ENCODE measurements at places on chromosomes 4 and X.

DNA sequence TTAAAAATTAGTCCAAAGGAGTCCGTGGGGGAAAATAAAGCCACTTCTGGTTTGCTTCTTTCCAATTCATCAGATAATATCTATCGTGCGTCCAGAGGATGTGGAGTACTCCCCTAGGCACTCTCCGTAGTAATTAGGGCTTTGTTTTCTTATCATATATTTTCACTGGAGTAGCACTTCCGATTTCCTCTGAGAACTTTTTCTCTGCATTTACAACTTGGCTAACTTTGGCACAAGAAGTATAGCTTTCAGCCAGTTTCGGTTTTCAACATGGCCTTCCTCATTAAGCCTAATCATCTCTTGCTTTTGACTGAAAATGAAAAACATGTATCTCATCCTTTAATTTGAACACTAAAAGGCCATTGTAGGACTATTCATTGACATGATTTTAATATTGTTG, 80.5 kb downstream of the CASP3 start:
- ATAC-seq, result no peak

GRCh38 chr4:162116095-162116779, 47.6 kb downstream of the FSTL5 start:
- no peak for ATAC-seq

DNA sequence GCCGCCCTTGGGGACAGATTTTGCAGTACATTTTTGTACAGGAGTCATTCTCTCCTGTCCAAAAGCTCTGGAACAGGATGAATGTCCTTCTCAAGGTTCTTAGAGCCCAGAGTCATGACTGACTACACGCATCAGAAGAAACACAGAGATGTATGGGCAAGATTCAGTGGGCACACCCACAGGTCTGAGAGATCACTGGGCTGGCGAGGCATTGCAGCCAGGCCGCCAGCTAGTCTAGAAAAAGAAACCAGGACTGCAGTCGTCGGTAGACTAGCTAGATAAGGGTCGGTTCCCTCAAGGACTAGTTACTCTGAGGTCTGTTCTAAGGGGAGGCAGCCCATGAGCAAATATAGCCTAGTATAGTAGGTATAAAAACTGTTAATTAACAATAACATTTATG, 19.8 kb downstream of the GBA3 start:
- no peak for ATAC-seq

DNA sequence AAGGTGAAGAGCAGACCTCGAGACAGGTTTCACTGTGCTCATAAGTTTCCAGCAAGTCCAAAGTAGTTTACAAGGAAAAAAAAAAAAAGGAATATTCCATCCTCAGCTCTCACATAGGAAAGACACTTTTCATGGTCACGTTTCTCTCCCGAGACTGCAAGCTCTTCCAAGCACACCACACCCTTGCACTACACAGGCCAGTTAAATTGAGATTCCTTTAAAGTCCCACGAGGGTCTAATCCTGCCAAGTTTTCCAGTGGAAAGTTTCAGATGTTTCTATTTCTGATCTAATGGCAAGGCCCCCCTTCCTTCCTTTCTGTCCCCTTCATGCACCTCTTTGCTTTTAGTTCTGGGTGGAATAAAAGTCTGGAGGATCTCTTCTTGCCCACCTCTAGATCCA, 67.9 kb upstream of the PCDH19 start:
- no peak for ATAC-seq

- ATAC-seq, result no peak
Observed at GRCh38 chr4:153887217-153887616, 98.3 kb upstream of the SFRP2 start.

GRCh38 chr4:14842964-14843630, 159.2 kb upstream of the CPEB2 start:
- peak; percentile 83 for ATAC-seq

GRCh38 chr4:96193061-96193460, 353.2 kb downstream of the PDHA2 start:
- no peak for ATAC-seq

- ATAC-seq, result no peak
Observed at GRCh38 chrX:37752936-37753335, 26.9 kb upstream of the CYBB start.

- no peak for ATAC-seq
Observed at GRCh38 chr4:164731827-164732474, 22.0 kb upstream of the SMIM31 start.

DNA sequence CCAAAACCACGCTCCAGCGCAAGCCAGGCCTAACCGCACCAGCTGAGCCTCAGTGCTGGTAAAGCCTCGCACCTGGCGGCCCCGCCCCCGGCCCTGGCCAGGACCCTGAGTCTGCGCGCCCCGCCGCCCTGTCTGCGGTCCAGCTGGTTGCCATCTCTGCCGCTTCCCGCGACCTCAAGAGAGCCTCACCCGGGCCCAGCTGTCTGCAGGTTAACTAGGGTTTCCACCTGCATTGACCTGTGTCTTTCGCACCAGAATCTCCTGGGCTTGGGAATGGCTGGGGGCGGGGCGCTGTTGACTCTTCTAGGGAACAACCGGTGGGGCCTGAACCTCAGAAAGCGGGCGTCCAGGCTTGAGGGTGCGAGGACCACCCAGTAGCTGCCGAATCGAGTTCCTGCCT, 207.7 kb upstream of the PRPS2 start:
- no peak for ATAC-seq

GRCh38 chr4:160319221-160319867, 1216.5 kb downstream of the RAPGEF2 start:
- ATAC-seq, result no peak

- no peak for ATAC-seq
Observed at GRCh38 chr4:3461515-3462291, 1.4 kb upstream of the DOK7 start.

GRCh38 chrX:133670383-133670782, 255.1 kb upstream of the GPC4 start:
- no peak for ATAC-seq

- no peak for ATAC-seq
Observed at GRCh38 chr4:108906006-108906405, 143.2 kb upstream of the ETNPPL start.

- ATAC-seq, result no peak
Observed at GRCh38 chr4:100184787-100185186, 5.5 kb downstream of the DDIT4L start.

DNA sequence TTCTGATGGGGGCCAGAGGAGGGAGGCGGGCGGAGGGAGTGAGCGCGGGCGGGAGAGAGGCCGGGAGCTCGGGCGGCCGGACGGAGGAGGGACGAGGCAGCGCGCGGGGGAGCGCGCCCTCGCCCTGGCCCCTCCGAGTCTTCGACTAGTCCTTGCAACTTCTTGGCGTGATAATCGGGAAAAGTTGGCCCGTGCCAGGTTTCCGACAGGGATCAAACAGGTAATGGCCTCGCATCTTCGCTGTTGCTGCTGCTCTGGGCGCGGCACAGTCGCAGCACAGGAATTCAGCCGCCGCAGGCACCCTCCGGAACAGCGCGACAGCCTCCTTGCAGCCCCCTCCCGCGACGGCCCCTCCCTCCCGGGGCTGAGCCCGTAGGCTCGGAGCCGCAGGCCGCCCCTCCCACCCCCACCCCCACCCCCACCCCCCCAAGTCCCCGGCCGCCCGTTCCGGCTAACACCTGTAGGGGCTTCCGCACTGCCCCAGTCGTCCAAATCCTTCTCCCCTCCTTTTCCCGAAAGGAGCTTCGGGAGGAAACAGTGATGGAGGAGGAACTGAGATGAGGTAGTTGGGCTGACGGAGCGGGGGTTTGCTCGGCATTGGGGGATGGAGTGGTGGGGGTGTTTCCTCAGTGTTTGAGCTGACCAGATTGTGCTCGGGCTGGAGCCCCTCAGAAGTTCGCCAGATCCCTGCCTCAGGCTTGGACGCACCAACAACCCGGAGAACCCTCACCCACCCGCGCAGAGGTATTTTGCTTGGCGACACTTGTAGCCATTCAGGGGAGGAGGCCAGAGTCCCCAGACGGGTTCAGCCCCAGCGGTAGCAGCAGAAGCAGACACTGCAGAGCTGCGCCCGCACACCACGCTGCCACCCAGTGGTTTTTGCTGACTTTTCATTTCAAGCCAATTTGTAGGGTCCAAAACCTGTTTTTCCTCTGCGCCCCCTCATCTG, at the start of gene FGF13:
TSS of gene FGF13 (minus strand) at position 319 of the 949 bp plus-strand sequence. CDS start 714 bp downstream, outside the sequence.
- no peak for ATAC-seq

DNA sequence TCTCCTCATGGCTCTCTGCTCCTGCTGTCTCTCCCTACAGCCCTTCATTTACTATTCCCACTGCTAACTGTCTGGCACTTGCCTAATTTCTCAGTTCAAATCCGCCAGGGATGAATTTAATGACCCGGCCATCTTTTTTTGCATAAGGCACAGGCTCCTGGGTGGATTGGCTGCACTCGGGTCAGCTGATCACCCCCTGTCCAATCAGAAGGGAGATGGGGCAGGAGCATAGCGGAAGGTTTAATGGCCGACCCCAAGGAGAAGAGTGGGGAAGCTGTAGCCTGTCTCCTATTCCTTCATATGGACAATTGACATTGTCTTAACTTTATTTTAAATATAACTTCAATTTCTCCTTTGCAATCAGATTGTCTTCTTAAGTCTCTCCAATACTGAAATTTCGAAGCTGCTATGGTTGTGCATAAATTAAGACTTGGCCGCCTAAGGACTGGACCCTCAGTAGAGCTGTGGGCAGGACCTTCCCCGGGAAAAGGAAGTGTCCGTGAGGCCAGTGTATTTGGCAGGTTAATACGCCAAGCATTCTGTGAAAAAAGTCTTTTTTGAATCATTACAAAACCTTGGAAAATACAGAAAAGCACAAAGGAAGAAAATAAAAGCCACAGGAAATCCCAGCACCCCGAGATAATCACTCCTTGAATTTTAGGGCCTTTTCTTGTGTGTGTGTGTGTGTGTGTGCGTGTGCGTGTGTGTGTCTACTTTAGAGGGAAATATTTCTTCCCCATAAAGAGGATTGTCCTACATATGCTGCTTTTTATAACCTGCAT, 55.5 kb downstream of the SMIM20 start:
- ATAC-seq, result no peak

- no peak for ATAC-seq
Observed at GRCh38 chr4:59339631-59340030, 1860.5 kb upstream of the ADGRL3 start.

- no peak for ATAC-seq
Observed at GRCh38 chr4:152727784-152728183, 48.0 kb upstream of the TMEM154 start.

- ATAC-seq, result no peak
Observed at GRCh38 chr4:44558031-44558605, 93.3 kb downstream of the YIPF7 start.

- ATAC-seq, result no peak
Observed at GRCh38 chrX:149827254-149827653, 45.5 kb downstream of the MAGEA9 start.

DNA sequence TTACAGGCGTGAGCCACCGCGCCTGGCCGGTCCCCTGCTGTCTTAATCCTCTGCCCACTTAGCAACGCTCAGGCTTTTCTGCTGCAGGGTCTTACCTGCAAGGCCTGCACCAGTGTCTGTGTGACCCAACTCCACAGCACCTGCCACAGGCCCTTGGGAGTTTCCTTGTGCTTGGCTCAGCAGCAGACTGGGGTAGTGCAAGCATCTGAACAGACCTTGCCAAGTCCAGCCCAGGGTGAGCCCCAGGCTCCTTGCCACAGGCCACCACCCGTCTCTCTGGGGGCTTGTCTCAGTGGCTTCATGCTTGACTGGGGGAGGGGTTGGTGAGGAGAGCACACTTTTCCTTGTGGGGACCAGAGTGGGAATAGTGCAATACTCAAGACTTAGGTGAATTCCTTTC, 87.0 kb downstream of the FAM193A start:
- no peak for ATAC-seq

DNA sequence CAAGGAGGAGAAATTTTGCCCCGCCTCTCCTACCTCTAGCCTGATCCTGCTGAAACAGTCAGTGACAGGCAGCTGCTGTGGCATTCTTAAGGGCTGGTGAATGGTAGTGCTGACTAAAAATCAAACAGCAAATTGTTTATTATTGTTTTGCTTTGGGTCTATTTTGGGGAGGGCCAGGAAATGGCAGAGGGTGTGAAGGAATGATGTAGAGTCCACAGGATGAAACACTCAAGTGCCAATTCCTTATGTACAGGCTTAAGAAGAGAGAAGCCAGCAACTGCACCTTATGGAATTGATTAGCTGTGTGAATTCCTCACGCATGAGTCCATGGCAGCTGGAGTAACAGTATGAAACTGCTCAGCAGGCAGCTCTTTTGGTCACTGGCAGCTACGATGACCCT, 39.7 kb downstream of the VEGFC start:
- ATAC-seq, result no peak

- ATAC-seq, result no peak
Observed at GRCh38 chr4:16250661-16251365, 24.5 kb upstream of the TAPT1 start.

GRCh38 chrX:134685668-134686067, 27.4 kb upstream of the PLAC1 start:
- no peak for ATAC-seq

- no peak for ATAC-seq
Observed at GRCh38 chr4:147335183-147335582, 145.7 kb upstream of the EDNRA start.

DNA sequence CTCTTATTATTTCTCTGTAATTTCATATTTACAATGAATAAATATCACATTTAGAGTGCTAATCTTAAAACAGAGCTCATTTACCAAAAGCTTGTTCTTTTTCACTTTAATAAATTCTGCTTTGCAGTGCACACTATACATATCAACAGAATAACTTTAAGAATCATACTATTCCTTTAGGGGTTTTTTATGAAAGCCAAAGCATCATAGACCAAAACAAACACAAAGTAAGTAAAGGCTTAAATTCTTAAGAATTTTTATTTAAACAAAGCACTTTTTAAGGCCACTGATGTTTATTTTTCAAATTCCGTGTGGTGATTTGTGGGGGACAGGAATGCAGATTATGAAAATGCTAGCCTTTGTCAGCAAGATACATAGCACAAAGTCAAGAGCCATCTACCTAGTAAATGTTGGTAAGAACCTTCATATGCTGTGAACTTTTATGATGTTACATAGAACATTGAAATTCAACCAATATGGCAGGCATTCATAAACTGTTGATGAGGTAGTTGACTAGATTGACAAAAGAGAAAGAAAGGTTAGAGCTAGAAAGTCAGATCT, 17.8 kb downstream of the TIGD2 start:
- ATAC-seq, result no peak

Measured in activated T-helper 17 cell treated with anti-CD3 and anti-CD28 coated beads, Interleukin-2, amount 50 U/mL, for 72 hours (primary cell).